HFF-Myc (cell line): ENCODE measurements at places on chromosomes 7 and 10.

- no peak for DNase-seq
These were observed 156.3 kb upstream of the COBL start for GRCh38 chr7:51472873-51473272.

- DNase-seq, result no peak
These were observed 406.3 kb downstream of the GALNT17 start for GRCh38 chr7:71538210-71538609.

DNA sequence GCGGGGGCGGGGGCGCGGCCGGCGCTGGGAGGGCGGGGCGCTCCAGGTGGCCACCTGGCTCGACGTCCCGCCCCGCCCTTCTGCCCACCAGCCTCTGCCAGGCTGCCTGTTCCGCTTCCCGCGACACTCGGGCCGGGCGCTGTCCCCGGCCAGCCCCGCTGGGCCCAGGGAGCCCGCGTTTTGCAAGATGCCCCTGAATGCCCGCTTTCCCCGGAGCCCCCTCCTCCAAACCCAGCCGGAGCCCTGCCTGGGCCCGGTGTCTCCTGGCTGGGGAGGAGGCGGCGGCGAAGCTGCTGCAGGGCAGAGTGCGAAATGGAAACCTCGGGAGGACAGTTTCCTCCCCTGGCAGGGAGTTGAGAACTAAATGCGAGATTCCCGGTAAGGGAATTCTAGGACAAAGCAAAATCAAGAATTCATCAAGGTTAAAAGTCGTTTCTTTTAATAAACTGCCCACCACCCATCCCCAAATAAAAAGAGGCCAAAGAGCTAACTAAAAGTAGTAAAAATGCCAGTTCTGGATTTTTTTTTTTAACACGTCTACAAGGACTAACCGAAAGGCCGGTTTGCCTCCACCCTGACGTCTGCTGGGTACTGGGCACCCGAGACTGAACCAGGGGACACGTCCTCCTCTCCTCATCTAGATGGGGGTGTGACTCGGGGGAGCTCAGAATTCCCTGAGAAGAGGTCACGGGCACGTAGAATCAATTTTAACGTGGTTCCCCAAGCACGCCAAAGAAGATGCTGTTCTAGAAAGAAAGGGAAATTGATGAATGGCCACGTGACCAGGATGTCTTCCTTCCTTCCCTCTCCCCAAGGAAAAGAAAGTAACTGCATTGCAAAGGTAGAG is 200.4 kb upstream of the NFE2L3 start:
- no peak for DNase-seq

DNA sequence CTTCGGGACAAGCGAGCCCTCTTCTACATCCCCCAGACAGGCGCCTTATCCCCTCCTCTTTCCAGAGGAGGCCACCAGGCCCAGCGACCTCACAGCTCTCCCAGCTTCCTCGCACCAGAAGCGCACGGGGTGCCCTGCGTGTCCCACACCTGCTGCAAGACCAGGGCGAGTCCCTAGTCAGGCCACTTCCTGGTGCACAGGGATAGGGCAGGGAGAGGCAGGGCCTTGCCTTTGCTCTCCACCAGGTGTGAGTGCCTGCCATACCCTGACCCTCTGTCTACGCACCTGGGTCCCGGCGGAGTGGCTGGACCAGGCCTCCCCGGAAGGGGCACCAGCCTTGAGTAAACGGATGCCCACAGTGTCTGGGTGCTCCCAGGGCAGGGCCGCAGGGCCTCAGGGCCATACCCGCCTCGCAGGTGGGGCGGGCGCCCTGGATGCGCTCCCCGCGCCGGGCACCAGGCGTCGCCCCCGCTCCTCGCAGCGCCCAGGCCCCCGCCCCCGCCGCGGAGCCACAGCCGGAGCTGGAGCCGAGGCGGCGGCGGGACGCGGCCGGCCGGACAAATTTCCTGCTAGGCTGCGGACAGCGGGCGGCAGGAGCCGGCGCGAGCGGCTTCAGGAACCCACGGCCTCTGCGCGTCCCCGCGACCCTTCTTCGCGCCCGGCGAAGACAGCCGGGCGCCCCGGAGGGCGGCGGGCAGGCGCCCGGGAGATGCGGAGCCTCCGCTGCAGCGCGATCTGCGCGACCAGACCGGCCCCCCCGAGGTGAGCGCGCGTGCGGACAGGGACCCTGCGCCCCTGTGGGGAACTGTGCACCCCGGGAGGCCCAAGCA is at the start of gene PTPRE:
Gene PTPRE (plus strand): TSS at position 556 of the 830 bp plus-strand sequence. CDS start 133,779 bp downstream, outside the sequence.
- DNase-seq, result no peak

GRCh38 chr10:98340940-98341310 is 72.9 kb upstream of the LOXL4 start:
- DNase-seq, result no peak

- no peak for DNase-seq
These were observed 185.0 kb upstream of the GHITM start for GRCh38 chr10:83954193-83954799.

- DNase-seq, result no peak
These were observed 169.3 kb upstream of the AKR1E2 start for GRCh38 chr10:4656576-4657194.

- DNase-seq, result peak; percentile 54
These were observed 219.7 kb upstream of the STK17A start for GRCh38 chr7:43363035-43363791.

DNA sequence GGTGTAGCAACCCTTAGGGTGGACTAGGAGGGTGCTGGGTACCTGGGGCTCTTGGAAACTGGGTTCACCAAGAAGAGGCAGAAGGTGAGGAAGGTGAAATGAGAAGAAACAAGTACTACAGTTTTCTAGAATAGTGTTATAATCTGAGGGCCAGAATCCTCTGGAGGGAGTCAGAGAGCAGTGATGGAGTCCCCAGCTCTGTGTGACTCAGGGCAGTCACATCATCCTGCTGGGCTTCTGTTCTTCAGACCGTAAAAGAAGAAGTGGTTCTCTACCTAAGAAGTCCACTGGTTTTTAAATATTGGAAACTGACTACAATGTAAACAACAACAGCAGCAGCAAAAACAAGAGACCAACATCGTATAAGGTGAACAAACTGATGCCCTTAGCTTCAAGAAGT is 197.3 kb downstream of the PRPF18 start:
- DNase-seq, result peak; percentile 24

DNA sequence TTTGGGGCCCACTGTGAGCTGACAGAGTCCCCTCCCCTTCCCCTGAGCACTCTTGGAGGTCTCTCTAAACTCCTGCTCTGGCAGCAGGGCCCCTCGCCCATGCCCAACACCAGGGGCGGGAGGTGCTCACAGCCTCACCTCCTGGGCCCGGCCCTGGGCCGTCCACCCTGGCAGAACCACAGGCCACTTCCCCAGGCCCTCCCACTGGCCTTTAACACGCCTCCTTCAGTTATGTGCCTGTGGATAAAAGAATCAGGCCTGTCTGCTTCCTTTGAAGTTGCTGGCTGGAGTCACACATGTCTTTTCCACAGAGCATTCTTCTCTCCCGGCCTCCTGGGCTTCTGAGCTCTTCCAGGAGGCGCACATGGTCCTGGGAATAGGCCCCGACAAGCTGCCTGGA is 10.2 kb downstream of the MYL10 start:
- DNase-seq, result no peak

DNA sequence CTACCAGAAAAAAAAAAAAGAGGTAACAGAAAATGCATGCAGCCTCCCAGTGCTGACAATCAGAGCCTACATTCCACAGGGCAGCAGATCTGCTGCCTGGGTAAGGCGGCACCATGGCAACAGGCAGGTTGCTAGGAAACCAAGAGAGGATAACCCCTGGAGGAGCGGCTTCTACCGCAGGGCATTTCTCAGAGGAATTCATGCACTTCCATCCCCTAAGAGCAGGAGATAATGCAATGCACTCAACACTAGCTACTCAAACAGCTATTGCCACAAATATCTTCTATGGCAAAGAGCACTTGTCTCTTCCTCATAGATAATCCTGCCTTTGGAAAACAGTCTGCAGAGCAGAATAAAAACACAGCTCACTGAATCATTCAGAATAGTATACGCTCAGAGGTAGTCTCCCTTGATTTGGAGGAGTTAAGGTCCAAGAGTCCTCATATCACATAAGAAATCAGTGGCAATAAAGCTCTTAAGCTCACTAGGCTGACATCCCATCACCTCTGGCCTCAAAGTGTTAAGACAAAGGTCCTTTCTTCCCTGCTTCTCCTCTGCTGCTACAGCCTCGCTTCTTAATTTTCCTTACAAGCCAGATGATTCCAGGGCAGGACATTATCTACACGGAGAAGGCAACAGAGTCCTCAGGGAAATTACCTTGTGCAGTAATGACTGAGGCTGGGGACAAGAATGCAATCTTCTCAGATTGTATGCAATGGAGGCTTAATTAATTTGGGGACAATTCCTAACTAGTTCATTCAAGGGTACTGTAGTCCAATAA is 10.7 kb downstream of the PSAP start:
- peak; percentile 78 for DNase-seq

DNA sequence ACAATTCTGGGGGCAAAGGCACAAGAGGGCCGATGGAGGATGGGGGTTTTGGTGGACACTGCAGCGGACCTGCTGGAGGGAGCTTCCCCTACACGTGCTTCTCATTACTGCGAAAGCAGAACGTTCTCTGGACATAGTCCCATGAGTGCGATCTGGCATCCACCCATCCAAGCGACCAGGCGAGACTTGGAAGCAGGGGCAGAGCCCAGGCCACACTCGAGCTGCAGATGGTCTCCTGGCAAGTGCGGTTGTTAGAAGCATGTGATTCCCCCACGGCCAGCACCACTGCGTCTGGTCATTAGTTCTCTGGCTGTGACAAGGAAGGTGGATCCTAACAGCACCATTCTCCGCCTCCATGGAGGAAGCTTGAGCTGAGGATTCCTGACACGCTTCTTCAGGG is 118.4 kb upstream of the TCERG1L start:
- no peak for DNase-seq

GRCh38 chr7:117810642-117811512 is 62.4 kb downstream of the CTTNBP2 start:
- no peak for DNase-seq

DNA sequence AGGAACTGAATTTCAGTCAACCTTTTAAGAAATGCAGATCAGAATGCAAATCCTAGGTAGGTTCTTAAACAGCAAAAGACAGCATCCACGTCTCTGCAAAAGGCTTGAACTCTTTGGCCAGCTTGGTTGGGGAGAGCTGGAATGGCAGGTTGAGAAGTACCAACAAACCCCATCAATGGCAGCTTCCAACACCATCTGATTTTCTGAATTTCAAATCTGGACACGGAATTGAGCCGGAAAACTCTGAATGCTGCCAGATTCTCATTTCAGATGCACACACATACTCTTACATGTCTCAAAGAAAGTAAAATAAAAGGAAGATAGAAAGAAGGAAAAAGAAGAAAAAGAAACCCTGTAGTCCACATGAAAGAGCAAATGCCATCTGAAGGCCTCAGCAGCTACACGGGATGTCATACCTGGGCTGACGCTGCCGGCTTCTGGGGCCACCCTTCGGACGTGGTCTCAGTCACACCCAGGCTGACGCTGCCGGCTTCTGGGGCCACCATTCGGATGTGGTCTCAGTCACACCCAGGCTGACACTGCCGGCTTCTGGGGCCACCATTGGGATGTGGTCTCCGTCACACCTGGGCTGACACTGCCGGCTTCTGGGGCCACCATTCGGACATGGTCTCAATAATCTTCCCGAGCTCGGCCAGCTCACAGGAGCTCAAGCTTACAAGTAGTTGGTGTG is 165.3 kb downstream of the PTPRN2 start:
- DNase-seq, result no peak

GRCh38 chr7:151083071-151083823 is at the start of gene TMUB1:
Gene TMUB1 (minus strand): TSS chr7:151083493. CDS start chr7:151082563, 930 bp downstream.
- no peak for DNase-seq

- peak; percentile 56 for DNase-seq
These were observed 44.2 kb downstream of the PDLIM1 start for GRCh38 chr10:95246582-95247051.

DNA sequence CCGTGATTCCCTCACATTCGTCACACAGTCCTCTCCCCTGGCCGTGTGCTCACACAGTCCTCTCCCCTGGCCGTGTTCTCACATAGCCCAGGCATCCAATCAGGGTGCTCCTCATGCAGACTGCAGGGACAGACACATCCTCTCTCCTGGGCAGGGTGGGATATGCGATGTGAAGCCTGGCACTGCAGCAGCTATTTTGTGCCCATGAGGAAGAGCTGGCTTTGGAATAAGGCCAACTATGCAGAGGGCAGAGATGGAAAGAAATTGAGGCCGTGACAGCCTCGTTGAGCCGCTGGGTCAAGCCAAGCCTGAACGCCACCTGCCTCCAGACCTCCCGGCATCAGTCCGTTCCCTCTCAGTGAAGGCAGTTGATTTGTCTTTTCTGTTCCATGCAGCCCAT is 35.8 kb downstream of the FOXL3 start:
- no peak for DNase-seq

- DNase-seq, result no peak
These were observed 33.2 kb downstream of the CNNM2 start for GRCh38 chr10:102951316-102951715.

DNA sequence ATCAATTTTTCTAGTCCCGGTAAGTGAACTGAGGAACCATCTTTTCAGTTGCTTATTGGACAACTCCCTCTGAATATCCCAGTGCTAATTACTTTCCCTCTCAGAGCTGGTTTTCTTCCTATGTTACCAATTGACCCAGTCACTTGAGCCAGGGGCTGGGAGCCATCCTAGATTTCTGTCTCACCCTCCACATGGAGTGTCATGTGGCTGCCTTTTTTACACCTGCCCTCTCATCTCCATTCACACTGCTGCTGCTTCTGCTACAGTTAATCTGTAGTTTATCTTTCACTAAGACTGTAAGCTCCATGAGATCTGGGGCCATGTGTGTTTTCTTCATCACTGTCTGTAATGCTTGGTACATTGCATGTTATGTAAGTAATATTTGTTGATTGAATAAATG is 35.8 kb downstream of the VCL start:
- no peak for DNase-seq

- DNase-seq, result no peak
These were observed 41.9 kb downstream of the RBM20 start for GRCh38 chr10:110686047-110686446.

DNA sequence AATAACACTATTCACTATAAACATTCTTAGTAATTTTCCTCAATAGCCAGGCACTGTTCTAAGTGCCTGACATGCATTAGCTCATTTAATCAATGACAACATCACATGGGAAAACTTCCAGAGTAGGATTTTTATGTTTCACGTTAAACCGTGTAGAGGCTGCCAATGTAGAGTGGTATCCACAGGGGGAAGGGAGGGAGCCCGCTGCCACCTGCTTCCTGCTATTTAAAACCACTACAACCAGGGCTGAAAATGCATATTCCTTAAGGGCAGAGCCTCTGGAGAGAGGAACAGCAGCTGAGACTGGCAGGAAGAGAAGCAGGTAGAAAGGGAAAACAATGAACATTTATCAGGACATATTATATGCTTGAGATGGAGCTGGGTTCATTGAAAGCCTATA is 684.3 kb upstream of the AUTS2 start:
- no peak for DNase-seq
